KBM-7 (cell line): ENCODE measurements at places on chromosomes 3 and 15.

DNA sequence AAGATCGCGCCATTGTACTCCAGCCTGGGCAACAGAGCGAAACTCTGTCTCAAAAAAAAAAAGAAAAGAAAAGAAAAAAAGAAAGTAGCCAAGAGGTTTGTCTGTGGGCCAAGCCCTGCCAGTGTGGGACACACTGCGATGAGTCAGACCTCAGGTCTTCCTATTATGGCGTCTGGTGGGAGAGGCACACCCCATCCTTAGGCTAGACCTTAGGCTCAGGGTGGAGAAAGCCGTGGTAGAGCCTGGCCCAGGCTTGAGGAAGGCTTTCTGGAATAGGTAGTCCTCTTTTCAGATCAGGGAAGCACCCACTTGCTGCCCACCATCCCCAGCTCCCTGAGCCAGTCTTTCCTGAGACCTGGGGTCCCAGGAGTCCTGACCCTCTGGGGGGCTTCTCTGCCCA is 6.0 kb downstream of the HEMK1 start:
- DNase-seq, result no peak

DNA sequence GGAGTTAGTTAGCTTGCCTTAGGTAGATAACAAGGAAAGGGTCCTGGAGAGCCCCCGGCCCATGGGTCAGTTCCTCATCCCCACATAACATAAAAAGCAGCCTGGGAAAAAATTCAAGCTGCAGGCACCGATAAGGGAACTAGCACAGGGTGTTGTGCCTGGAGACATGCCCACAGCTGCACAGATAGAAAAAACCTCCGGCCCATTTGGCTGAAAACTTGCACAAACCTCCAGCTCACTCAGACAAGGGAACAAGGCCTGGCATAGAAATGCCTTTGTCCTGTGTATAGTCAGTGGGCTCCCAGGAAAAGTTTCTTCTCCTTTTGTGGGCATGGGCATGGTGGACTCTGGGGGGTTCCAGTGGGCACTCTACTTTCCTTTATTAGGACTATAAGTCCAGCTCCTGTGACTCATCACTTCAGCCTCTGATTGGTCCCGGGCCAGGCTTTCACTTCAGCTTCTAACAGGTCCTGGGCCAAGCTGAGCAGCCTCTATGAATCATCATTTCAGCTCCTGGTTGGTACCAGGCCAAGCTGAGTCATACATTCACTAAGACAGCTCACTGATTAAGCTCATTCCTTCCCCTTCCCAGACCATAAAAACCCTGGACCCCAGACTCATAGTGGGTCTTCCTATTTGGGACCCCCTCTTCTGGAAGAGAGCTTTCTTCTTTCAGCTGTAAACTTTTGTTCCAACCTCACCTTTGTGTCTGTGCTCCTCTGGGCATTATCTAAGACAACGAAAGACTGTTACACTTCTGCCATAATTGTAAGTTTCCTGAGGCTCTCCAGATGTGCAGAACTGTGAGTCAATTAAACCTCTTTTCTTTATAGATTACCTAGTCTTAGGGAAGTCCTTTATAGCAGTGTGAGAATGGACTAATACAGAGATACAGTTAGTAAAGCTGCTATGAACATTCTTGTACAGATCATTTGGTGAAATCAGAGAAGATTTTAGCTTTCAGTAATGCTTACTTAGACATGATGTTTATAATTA is 348.0 kb upstream of the DPPA4 start:
- DNase-seq, result no peak

DNA sequence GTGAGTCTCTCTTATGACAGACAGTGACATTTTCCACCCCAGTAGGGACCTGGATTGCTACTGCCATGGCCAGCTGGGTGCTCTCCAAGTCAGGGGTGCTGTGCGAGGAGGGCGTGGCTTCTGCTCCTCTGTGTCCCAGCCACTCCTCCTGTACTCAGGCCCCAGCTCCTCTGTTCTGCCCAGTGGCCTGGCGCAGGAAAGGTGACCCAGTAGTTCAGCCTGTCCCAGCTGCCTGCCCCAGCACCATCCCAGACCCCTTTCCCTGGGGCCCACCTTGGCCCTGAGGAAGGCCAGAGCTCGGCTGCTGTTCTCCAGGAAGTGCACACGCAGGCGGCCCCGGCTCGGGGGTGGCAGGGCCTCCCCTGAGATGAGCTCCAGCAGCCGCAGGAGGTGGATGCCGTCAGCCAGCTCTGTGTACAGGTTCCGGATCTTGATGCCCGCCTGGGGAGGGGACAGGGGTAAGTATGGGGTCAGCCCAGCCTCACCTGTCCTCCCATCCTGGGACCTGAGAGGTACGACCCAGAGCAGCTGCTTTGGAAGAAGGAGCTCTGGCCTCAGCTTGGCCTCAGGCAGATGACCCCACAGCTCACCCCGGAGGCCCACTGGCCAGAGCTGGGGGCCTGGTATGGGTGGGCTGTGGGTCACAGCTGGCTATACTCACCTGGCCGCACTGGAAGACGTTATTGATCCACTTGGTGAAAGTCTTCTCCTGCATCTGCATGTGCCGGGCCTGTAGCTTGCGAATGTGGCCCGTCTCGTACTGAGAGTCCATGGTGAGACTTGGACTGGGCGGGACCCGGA is 1.0 kb downstream of the SPTBN5 start:
- DNase-seq, result no peak

DNA sequence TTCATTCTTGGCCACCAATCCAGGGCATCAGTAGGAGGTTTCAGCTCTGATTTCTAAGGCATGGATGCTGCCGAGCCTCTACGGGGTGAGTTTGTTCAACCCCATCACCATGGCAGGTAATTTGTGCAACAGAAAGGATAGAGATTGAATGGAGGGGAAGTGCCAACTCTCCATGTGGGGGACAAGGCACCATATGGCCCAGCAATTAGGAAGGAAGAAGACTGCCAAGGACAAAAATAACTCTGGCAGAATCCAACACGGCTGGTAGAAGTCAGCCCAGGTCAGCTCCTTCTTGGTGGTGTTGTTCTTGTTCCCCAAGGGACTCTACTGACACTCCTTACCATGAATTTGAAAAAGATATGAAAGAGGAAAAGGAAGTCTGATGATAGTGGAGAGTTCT is 503.9 kb downstream of the MAGI1 start:
- DNase-seq, result no peak

DNA sequence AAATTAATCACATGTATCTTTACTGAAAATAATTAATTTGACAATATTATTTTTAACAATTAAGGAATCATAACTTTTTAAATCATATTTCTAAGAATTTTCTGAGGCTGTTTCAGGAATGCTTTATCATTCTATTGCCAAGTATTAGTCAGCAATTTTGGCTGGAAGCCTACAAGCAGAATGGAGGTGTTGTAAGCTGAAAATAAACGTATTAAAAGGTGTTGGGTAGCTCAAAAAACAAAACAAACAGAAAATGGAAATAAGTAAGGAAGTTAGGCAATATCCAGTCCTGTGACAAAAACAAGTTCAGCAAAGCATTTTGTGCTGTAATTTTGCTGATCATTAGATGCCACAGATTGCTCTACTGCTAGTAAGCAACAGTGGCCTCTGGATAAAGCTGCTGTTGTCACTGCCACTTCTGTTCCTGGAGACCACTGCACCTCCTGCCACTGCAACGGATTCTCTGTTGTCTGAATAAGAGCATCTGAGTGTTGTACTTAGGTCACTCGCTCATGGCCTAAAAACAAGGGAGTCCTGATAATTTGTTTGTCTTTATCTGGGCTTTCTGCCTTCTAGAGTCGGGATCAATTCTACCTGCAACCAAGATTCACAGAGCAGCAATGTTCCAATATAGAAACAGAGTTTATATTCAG is 63.5 kb upstream of the SLITRK3 start:
- DNase-seq, result no peak

- DNase-seq, result no peak
Observed at GRCh38 chr3:184836090-184836822, 24.3 kb downstream of the VPS8 start.

- DNase-seq, result no peak
Observed at GRCh38 chr3:186382217-186382885, 20.3 kb upstream of the DGKG start.
